Aorta (tissue), 5 donors: ENCODE measurements at places on chromosomes 11 and 22. TPM values are rescaled to one million over a fixed set of nuclear protein-coding genes. Genes with fewer than 3 reads are reported as not detected.

GRCh38 chr11:40417627-40418026 is 1041.8 kb downstream of the LRRC4C start:
- no peak for DNase-seq

DNA sequence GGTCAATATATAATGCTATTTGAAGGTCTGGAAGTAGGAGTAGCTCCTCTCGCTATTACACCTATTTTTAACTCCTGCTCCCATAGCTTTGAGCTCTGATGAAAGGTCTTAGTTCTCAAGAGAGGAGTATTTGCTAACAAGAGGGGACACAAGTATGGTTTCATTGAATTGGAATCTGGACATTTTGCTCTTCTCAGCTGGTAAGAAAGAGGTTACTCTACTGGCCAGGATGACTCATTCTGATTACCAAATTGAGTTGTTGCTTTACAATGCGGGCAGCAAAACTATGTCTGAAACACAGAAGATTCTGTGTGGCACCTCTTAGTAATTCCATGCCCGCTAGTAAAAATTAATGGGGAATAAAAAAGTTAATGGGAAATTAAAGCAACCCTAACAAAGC is 63.6 kb upstream of the EP300 start:
- DNase-seq, result no peak

The TENM4 gene
- 9.1 TPM for total RNA-seq

The RTL10 gene
- 7.7 TPM for total RNA-seq
